Urothelium cell line (cell line): ENCODE measurements at places on chromosomes 12 and 14.

DNA sequence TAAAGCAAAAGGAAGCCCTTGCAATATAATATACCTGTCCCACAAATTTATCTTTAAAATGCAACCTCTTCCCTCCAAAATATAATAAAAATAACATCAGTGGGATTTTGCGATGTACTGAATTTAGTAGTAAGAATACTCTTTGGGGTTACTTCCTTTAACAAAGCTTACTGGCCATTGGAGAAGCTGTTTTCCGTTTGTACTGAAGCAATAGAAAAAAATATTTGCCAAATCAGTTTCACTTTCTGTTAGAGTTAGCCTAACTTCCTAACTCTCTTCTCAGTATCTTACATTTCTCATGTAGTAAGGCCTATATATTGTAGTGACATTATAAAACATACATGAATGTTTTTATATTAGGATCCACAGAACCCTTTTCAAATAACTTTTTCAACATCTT is 3.7 kb downstream of the MAX start:
- DNase-seq: no peak

DNA sequence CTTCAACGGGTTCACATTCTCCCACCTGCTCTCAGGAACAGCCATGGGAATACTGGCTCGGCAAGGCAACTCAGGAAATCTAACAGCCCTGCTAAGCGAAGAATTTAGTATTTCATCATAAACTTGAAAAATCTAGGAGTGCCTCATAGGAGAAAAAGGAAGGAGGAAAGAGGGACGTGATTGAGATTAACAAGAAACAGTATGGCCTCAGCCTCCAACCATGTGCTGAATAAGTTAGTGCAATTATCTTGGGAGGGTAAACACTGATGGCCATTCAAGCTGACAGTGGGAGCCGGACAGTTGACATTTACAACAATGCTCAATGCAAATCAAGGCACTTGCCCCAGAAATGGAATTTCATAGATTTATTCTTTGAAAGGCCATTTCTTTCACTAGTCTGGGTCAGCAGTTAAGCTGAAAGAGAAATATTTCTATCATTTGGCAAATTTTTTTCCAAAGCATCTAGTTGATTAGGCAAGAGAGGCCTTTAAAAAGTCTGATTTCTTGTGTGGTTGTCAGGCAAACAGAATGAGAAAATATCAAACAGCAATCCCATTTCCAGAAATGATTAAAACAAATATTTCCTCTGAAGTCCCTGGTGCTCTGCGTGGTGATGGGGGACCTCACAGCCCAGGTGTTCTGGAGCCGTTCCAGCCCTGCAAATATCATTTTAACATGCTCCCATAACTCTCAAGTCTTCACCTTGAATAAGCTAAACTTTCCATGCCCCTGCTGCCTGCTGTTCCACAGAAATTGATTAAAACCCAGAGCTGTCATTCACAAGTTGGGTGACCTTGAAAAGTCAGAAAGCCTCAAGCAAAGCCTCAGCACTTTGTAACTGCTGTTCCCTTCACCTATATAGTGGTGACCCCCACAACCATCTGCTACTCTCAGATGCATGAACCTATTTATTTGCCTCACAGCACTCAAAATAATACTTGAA is 121.6 kb downstream of the PHLDA1 start:
- DNase-seq: no peak

DNA sequence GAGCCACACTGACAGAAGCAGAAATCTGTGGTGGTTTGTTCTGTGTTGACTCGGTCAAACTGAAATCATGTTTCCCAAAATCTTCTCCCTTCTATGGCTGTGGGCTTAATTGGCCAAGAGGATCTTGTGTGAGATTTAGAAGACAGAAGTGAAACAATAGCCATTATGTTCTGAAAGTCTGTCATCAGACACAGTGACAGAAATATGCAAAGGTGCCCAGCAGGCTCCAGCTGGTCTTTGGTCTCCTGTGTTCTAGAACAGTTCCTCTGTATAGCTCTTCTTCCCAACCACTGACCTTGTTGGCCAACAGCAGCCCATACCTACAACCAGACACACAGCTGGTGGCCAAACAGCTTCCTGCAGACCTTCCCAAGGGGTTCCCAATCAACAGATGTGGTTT is 25.0 kb upstream of the COCH start:
- no peak for DNase-seq

DNA sequence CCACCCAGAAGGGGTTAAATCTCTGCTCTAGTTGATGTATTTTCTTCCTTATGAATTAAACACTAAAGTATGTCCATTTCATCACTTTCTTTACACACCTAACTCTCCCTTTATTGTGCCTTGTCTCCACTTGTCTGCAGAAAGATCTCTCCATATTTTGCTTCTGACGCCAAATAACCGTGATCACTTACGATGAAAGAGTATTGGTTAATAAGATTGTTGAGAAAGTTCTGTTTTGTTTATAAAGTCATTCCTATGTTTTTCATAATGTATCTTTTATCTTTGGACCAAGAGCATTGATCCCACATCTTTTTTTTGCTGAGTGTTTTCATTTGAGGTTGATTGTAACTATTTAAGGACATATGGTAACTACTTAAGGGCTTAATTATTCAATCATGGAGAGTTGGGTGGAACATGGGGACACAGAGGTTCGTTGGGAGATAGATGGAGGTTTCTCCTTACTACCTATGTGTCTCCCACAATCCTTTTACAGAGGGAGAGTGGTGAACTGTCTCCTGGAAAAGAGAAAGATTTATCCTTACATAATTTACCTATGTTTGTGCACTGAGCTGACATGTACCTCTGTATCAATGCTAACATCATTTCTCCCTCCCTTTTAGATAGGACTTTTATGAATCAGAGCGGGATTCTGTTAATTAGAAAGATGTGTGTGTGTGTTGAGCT is 120.7 kb upstream of the SLC38A2 start:
- DNase-seq: no peak

GRCh38 chr14:76428611-76429010 is 52.7 kb downstream of the ESRRB start:
- no peak for DNase-seq

DNA sequence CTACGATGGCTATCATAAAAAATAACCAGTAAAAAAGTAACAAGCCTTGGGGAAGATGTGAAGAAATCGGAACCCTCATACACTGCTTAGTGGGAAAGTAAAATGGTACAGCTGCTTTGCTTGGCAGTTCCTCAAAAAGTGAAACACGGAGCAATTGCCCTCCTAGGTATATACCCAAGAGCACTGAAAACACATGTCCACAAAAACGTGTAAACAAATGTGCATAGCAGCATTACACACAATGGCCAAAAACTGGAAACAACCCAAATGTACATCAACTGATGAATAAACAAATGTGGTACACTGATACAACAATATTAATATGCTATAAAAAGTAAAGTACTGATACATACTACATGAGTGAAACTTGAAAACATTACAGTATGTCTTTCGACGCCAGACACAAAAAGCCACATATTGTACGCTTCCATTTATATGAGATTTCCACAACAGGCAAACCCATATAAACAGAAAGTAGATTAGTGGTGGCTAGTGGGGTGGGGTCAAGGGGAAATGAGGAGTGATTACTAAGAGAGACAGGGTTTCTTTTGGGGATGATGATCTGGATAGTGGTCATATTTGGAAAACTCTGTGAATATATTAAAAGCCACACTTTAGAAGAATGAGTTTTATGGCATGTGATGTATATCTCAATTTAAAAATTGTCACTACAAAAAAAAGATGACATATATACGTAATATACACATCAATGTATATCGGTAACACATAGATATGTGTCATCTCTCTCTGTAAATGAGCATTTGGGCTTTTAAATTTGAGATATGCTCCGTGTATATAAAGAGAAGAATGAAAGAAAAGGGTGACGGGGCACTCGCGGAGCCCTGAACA is 996 bp downstream of the SLC41A2 start:
- DNase-seq: no peak

DNA sequence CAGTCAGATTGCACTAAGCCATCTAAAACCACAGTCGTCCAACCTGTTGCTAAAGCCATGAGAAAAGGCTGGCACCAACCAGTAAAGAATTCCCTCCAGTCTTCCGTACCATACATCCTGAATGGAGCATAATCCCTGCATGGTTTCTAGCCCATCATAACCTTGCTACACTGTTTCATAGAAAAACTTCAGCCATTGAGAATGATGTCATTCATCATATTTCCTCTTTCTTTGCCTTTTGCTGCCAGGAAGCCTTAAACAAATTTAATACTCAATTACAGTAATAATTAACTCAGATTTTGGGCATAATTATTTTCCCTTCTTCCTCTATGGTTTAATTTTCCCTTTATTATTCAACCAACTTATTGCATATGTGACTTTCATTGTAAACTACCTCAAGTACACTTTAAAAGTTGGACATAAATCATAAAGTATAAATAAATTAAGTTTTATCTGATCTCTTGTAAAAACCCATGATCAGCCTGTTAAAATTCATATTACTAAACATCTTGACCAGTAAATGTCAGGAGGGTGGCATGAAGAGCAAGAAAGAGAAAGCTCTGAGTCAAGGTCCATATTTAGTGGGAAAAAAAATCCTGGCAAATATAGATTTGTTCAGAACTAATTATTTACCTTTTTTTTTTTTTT is 264.7 kb downstream of the ZFP36L1 start:
- no peak for DNase-seq

DNA sequence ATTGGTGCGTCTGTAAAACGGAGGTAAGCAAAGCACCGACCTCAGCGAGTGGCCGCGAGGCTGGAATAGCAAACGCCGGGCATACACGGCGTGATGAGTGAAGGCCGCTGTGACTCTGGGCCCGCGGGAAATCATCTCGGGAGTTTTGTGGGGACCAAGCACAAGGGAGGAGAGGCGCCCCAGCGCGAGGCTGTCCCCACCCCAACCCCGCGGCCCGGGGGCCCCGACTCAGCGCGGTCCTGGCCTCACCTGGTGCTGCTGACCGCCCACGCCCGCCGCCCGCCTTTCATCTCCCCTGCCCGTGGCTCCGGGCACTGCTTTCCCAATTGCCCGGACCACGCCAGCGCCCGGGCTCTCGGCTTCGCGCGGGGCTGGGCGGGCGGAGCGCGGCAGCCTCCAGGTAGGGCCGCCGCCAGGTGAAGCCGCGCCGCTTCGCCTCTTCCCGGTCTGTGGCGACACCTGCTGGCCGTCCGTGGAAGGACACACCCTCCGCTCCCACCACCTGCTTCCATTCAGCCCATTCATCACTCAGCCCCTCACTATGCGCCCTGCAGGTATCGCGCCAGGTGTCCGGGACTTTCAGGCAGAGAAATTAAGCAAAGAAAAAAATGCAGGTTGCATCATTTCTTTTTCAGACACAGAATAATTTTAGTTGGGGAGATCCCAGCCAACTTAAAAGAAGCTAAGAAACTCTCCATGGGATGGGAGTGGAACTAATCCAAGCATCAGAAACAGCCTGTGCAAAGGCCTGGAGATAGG is 360.4 kb downstream of the MED13L start:
- peak; percentile 75 for DNase-seq

DNA sequence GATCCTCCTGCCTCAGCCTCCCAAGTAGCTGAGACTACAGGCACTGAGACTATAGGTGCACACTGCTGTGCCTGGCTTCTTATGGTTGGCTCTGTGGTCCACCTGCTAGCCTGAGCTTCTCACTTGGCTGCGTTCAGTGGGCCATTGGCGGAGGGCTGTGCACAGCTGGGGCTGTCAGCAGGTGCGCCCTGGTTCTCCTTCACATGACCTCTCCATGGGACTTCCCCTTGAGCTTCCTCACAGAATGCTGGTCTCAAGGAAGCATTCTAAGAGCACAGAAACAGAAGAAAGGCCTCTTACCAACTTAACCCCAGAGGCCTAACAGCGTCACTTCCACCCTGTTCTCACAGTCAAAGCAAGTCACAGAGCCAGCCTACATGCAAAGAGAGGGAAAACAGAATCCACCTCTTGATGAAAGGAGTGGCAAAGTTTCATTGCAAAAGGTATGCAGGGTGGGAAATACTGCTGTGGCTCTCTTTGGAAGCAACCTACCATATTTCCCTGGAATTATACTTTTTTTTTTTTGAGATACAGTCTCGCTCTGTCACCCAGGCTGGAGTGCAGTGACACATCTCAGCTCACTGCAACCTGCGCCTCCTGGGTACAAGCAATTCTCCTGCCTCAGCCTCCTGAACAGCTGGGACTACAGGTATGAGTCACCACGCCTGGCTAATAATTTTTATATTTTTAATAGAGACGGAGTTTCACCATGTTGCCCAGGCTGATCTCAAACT is 9.3 kb downstream of the RILPL2 start:
- no peak for DNase-seq

GRCh38 chr14:88599761-88600439 is 37.1 kb downstream of the ZC3H14 start:
- no peak for DNase-seq

- DNase-seq: no peak
Measured at GRCh38 chr14:34374998-34375740, 86.9 kb downstream of the SPTSSA start.

DNA sequence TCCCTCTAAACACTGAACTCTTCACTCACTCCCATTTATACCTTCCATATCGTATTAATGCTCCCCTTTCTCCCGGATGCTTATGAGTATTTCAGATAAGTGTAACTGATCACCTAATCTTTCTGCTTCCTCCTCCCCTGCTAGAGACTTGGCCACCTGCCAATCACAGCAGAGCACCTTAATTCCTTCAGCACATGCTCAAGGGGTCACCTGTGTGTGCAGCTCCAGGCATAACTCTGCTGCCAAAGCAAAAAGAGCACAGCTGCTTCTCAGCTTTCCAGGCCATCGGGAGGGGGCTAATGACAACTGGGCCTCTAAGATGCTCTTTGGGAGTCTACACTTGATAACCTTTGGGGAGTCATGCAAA is 106.9 kb upstream of the DYRK2 start:
- no peak for DNase-seq

DNA sequence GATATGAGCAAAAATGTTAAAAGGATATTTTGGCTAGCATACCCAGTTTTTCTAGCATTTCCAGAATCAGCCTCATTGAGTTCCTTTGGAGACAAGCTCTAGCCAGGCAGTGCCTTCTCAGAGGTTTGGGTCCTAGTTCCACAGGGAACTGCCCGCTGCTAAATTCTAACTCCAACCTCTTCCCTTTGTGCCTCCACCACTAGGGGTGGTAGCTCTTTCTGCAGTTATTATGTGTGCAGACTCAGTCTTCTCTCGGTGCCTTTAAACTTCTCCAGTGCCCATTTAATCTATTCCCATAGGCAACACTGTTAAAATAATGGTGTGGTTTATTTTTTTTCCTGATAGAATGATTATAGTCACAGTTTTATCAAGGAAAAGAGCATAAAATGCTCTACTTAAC is 21.5 kb upstream of the SLC25A3 start:
- no peak for DNase-seq

- no peak for DNase-seq
Measured at GRCh38 chr12:89372584-89373370, 20.5 kb upstream of the DUSP6 start.

GRCh38 chr14:101929096-101929495 is 35.3 kb upstream of the DYNC1H1 start:
- no peak for DNase-seq

DNA sequence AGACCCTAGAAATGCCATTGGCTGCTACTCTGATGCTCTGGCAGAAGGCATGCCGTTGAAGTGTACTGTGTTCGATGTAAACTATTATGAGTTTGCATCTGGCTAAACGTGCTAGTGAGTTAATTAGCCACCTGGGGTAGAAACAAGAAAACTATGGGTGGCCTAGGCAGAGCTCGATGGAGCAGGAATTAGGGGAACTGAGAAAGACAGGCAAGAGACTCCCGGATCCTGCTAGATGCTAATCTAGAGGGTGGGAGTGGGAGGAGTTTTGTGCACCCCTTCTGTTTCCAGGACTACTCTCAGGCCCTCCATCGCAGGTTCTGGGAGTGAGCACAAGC is 32.0 kb downstream of the TMEM63C start:
- DNase-seq: no peak

GRCh38 chr14:63652406-63652805 is 10.7 kb upstream of the WDR89 start:
- DNase-seq: no peak
